ENCODE measurements at places on chromosomes 5 and 9.

DNA sequence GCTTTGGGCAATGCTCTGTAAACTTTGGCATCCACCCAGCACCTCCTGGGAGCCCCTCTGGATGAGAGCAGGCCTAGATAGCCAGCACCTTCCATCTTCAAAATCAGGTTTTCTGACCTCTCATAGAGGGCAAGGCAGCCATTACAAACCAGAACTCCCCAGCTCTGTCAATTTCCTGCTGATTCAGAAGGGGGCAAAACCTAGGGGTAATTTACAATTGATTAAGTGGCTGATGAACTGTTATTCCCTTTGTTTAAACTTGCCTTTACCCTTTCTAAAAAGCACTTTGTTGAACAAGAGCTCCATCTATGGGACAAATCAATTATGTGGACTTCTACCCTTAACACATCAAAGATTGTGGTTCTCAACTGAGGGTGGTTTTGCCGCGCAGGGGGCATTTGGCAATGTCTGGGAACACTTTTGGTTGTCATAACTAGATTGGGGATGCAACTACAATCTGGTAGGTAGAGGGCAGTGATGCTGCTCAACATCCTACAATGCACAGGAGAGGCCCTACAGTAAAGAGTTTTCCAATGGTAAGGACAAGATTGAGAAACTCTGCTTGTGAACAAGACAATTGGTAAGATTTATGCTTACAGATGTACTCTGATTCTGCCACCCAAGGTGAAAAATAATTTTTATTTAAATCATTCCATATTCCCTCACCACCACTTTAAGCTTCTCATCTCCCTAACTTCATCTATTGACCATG is 184.1 kb downstream of the MARCHF11 start:
- no peak for DNase-seq

DNA sequence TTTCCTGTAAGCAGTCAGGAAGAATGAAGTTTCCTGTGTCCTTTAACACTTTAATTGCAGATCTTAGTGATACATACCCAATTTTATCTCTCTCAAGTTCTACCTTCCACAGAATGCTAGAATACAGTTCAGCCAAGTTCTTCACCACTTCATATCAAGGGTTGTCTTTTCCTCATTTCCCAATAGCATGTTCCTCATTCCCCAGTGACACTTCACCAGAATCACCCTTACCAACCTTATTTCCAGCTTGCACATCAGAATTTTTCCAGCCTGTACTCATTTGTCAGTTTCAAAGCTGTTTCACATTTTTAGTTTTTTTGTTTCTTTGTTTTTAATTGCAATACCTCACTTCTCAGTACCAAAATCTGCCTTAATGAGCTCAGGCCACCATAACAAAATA is 126.1 kb downstream of the ESM1 start:
- DNase-seq = no peak

GRCh38 chr9:120941046-120941770 is 14.6 kb upstream of the TRAF1 start:
- no peak for DNase-seq

- DNase-seq = peak; percentile 45
Measured at GRCh38 chr5:42992088-42992879, 47.8 kb downstream of the ANXA2R start.

DNA sequence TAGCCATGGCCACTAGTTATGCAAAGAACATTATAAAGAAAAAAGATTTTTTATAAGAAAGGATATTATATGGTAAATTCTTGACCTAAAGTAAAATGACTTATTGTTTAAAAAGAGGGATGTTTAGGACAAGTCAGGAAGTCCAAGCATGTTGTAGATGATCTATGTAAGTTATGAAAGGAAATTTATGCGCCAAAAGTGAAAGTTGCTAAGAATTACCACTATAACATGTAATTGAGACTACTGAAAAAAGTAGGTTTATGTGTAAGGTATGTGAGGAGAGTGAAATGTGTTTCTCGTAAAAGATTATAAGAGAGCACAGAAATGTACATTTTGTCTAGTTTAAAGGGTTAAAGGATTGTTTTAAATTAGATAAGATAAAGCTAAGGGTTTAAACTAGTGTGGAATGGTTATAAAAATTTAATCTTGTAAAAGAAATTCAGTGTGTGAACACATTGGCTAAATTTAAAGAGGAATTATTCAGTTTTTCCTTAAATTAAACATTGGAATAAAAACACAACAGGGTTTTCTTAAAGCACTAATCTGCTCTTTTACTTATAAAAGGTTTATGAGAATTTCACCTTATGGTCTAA is 1100.4 kb upstream of the EDIL3 start:
- no peak for DNase-seq

- DNase-seq = no peak
Measured at GRCh38 chr9:101184813-101185278, 156.3 kb downstream of the PLPPR1 start.
